ENCODE measurements at places on chromosomes 1 and 21. TPM values are rescaled to one million over a fixed set of nuclear protein-coding genes. Genes with fewer than 3 reads are reported as not detected.

Gene NR0B2
- total RNA-seq: not detected

Gene DAB1
- 0.48 TPM for total RNA-seq

Gene SHISAL2A
- total RNA-seq: not detected

Gene DRAXIN
- not detected for total RNA-seq

Gene FASLG
- total RNA-seq: not detected

Gene LYPD8
- not detected for total RNA-seq

Gene KRTAP13-4
- not detected for total RNA-seq

Gene FCRL4
- total RNA-seq: not detected

Measured in omental fat pad (tissue), 4 donors.